Peyer's patch (tissue), 4 donors: ENCODE measurements at places on chromosomes 13 and 19.

DNA sequence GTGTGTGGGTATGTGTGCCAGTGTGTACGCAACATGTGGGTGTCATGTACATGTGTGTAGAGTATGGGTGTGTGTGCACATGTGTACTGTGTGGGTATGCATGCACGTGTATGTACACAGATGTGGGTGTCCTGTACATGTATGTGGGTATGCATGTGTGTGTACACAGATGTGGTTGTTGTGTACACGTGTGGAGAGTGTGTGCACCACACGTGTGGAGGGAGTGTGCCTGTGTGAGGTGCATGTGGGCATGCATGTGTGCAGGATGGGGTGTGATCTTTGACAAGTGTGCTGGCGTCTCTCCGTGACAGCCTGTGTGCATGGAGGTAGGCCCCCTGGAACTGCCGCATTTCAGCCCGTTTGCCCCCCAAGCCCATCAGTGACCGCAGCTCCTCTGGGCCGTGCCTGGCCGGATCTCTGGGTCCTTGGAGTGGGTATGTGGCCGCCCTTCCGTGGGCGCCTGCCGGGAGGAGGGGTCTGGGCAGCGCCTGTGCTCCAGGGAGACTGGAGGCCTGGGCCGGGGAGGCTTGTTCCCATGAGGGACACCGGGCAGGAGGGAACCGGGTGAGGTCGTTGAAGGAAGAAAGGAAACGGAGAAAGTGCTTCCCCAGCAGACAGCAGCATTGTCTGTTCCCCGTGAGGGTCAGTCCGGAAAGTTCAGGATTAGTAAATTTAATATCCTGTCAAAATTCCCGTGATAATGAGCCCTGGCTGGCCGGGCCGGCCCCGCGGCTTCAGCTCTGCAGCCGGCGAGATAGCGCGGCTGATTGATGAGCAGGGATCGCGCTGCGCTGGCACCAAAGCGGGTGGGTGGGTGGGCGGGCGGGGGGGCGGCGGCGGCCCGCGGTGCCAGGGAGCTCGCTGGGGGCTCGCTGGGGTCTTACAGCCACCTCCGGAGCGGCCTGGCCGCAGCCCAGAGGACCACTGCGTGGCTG, 91.1 kb upstream of the SOX1 start:
- no peak for DNase-seq

- peak; percentile 50 for DNase-seq
Observed at GRCh38 chr13:96822895-96823294, 171.4 kb downstream of the OXGR1 start.

- no peak for DNase-seq
Observed at GRCh38 chr13:110471833-110472162, 89.7 kb downstream of the RAB20 start.

DNA sequence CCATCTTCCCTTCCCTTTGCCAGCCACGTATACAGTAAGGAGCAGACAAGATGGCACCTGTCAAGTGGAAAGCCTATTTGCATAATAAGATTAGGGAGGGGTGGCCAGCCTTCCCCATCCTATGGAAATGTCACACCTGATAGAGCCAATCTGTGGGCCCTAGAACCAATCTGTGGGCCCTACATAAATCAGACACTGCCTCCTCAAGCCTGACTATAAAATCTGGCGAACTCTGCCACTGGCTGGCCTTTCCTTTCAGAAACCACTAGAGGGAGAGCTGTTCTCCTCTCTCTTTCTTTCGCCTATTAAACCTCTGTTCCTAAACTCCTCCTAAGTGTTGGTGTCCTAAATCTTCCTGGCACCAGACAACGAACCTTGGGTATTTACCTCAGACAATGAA, 231.5 kb upstream of the KLHL1 start:
- DNase-seq = no peak

DNA sequence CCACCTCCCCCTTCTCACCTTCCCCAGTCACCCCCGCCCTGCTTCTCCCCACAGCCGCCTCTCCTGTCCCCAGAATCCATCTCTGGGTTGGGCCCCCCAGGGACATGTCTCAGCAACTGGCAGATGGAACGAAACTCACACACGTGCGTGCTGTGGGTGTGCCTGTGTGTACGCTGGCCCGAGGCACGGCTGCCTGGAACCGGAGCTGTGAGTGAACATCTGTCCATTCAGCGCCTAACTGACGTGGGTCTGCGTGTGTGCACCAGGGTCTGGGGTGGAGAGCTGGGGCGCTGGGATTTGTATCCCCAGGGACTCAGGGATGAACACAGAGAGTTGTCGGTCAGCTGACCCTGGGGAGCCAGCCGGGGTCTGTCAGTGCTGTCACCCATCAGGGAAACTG, 752 bp upstream of the HAS1 start:
- no peak for DNase-seq

GRCh38 chr13:41782086-41782485, 178.8 kb downstream of the VWA8 start:
- DNase-seq = no peak

GRCh38 chr13:32976912-32977311, 39.3 kb upstream of the KL start:
- no peak for DNase-seq

GRCh38 chr19:43760941-43761340, 6.2 kb upstream of the SMG9 start:
- no peak for DNase-seq

DNA sequence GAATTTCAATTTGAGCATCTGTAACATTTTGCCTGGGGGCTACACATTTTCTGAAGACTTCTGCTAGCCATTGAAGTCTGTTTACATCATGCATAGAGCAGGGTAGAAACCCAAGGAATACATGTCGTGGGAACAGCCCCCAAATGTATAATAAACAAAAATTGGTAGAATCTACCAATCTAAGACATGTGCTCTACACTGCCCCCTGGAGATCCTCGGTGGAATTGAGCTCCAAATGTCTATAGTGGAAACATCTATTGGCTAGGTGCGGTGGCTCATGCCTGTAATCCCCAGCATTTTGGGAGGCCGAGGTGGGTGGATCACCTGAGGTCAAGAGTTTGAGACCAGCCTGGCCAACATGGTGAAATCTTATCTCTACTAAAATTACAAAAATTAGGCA, 57.3 kb downstream of the MBD3L2B start:
- peak; percentile 25 for DNase-seq

GRCh38 chr19:574658-575526, 2.5 kb downstream of the BSG start:
- no peak for DNase-seq

- no peak for DNase-seq
Observed at GRCh38 chr19:15913830-15914229, 16.0 kb upstream of the CYP4F2 start.

GRCh38 chr19:21970466-21970865, 40.3 kb downstream of the ZNF208 start:
- no peak for DNase-seq

DNA sequence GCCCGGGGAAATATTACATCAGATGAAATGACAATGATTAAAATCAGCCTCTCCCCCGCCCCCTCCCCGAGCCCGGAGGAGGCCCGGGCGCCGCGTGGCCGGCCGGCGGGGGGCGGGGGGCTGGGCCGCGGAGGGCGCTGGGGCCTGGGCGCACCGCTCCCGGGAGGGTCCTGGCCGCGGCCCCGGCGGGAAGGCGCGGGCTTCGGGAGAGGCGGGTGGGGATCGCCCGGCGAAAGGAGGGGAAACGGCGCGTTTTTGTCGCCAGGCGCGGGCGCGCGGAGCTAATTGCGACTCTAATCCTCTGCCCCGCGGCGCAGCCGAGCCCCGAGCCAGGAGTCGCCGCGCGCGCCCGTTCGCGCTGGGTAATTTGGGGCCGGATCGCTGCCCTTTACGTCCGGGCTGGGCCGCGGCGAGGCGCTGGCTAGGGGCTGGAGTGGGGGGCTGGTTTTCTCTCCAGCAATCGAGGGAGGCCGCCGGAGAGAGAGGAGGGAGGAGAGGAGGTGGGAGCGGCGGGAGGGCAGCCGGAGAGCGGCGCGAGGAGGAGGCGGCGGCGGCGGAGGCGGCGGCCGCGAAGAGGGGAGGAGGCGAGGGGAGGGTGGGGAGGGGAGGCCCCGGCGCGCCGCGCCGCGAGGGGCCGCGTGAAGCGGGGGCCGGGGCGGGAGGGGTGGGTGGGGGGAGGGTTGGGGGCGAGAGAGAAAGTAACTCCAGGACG, at the start of gene KCTD15:
Gene KCTD15, plus strand, starts transcription at position 707 of the 712 bp plus-strand sequence. CDS start 3,585 bp downstream, outside the sequence.
- no peak for DNase-seq

- no peak for DNase-seq
Observed at GRCh38 chr13:26484196-26484595, 73.3 kb upstream of the WASF3 start.

DNA sequence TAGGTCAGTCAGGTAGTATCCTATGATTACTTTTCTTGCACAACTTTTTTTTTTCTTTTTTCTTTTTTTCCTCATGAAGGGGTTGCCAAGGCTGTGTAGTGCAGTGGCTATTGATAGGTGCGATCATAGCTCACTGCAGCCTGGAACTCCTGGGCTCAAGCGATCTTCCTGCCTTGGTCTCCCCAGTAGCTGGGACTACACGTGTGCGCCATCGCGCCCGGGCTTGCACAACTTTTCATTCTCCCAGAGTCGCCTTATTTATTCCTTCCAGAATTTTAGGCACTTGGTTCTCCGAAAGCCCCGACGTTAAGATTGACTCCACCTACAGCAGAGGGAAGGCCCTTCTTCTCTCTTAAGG, 867 bp upstream of the ZNF613 start:
- no peak for DNase-seq

- DNase-seq = no peak
Observed at GRCh38 chr13:33541962-33542308, 256.4 kb upstream of the STARD13 start.

DNA sequence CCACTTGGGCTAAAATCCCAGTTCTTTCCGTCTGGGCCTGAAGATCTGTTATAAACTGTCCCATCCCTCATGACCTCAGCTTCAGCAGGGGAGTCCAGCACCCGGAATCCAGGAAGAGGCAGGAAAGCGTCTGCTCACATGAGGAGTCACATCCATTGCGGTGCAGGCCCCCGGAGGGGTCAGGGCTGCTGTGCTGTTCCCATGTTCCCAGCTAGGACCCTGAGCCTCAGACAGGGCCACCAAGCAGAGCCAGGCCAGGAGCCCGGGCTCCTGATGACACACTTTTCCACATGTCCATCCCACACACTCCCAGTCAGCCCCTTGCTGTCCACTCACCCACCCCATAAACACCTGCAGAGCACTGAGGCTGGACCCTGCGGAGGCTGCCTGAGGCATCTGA, 45.3 kb upstream of the VSTM2B start:
- DNase-seq = no peak

GRCh38 chr13:111993691-111994090, 73.3 kb upstream of the SOX1 start:
- no peak for DNase-seq

GRCh38 chr13:50205581-50205980, 190.3 kb downstream of the KCNRG start:
- DNase-seq = no peak

DNA sequence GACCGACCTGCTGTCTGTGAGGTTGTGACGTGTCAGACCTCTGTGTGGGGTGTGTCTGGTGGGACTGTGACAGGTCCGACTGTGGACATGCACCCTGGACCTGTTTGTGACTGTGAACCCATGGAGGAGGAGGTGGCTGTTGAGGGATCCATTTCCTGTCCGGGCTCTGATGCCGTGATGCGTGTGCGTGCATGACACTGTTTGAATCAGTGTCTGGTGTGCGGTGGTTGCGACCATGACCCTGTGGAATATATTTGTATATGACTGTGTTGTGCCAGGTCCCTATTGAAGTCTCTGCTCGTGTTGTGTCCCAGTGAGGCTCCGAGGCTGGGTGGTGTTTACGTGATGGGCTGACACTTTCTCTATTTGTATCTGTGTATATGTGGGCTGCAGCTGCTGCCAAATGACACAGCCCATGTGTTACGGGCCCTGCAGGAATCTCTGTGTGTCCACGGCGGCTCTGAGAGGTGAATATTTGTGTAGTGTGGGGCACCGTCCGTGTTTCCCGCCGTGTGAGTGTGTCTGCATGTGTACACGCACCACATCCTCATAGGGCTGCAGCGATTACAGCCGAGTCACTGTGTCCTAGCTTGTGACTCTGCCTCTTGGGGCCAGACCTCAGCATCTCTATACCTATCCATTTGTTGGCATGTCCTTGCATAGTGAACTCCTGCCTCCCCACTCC, 18.3 kb downstream of the CCDC97 start:
- no peak for DNase-seq

DNA sequence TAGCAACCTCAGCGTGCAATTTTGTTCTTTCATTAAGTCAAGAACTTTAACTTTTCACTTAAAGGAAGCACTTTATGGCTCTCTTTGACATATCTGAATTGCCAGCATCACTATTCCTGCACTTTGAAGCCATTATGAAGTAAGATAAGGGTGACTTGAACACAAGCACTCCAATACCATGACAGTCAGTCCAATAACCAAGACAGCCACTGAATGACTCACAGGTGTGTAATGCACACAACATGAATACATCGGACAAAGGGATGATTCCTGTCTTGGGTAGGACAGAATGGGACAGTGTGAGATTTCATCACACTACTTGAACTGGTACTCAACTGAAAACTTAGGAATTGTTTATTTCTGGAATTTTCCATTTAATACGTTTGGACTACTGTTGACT, 233.7 kb upstream of the IPO5 start:
- no peak for DNase-seq

- no peak for DNase-seq
Observed at GRCh38 chr19:6925801-6926751, 38.7 kb downstream of the ADGRE1 start.

GRCh38 chr13:29903996-29904395, 53.6 kb upstream of the UBL3 start:
- DNase-seq = no peak

DNA sequence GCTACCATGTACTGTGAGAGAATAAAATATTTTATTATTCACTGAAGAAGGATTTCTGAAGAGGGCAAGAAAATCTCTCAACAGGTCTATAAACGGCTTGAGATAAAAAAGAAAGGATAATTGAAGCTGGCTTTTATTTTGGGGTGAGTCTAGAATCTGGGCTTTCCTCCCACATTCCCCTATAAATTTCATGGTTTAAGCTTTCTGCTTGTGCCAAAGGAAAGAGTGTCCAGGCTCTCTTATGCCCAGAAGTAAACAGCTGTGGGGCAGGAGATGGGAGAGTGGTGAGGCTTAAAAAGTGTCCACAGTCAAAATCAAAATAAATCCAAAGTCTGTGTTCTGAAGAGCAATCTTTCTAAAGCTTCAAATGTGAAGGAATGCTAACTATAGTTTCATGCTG, 942.2 kb upstream of the MIR17HG start:
- DNase-seq = no peak

GRCh38 chr13:114077933-114078325, 54.5 kb downstream of the RASA3 start:
- DNase-seq = peak; percentile 26

DNA sequence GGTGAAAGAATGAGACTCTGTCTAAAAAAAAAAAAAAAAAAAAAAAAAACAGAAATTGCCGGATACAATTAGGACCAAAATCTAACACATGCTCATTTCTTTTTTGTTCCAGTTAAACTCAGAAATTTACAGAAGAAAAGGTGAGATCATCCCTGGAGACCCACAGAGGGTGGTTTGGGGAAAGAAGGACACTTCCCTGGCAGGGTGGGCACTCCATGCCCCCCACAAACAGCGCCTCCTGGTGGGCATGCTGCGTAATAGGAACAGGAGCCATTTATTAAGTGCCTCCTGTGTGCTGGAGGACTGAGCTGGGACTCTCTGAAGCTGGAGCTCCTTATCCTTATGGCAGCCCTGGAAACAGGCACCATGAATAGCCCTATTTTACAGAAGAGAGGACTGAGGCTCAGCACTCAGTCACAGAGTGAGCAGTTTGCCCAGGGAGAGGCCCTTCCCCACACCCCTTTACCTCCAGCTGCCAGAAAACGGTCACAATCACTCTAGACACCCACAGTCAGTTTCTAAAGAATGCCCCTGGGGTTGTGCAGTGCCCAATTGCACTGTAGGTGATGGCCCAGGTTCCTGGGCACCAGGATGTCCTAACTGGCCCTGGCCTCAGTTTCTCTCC, 10.1 kb downstream of the C19orf38 start:
- no peak for DNase-seq
